ENCODE measurements at places on chromosomes 2 and 18.

DNA sequence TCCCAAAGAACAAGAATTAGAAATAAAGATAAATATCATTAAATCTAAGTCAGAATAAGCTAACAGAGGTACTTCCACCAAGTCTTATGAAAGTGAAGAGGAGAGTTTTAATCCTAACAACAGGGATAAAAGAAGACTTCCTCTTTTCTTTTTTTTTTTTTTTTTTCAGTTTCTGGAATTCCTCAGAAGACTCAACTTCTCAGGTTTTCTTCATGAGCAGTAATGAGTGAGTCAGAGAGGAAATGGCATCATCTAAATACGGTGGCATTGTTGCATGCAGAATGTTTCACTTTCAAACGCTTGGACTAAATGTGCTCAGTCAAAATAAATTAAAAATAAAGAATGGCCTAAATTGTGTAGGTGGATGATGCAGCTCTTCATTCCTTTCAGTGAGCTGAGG, 45.6 kb upstream of the ARHGAP15 start:
- no peak for DNase-seq

DNA sequence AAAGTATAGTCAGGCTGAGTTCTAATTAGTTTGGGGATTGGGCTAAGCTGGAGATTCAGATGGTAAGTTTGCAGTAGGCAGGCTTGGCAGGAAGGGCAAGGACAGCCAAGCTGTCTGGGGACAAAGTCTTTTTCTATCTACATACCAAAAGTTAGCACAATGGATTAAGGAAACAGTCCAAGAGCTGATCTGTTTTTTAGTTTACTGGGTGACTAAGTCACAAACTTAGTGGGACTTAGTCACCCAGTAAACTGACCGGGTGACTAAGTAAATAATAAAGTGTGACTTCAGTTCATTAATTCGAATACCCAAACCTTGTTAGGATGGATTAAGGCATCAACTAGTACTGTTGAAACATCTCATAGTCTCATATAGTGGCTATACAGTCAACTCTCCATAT, 1386.0 kb upstream of the CELF4 start:
- DNase-seq: no peak

DNA sequence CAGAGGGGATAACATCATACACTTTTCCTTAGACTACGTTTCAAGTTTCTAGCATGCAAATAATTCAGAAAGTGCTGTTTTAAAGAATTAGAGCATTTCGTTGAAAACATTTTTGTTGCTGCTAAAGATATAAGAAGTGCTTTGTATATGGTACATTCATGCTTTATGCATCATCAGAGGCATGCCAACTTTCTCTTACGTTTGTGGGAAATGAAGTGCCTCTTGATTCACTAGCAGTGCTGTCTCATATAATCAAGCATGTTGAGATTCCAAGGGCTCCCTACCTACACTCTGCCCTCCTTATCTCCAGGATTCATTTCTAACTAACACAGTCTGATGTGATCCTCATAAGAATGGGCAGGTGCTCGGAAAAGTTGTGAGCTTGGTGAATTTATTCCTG, 748.6 kb upstream of the DDX18 start:
- no peak for DNase-seq

DNA sequence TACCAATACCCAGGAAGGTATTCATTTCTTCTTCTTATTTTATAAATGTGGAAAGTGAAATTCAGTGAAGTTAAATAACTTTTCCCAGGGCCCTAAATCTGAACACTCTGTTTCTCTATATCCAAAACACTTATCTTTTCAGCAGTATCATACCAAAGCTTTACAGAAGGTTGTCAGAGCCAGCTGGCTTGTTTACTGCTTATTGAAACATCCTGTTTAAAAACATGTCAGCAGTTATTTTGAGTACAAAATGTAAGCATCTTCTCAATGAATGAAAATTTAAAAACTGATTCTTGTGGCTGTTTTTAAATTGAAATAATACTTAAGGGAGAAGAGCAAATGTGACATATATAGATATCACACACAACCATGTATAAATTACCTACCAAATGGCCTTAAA, 11.3 kb upstream of the CDH19 start:
- DNase-seq: no peak

GRCh38 chr2:156465573-156465972, 29.4 kb downstream of the GPD2 start:
- DNase-seq: no peak

DNA sequence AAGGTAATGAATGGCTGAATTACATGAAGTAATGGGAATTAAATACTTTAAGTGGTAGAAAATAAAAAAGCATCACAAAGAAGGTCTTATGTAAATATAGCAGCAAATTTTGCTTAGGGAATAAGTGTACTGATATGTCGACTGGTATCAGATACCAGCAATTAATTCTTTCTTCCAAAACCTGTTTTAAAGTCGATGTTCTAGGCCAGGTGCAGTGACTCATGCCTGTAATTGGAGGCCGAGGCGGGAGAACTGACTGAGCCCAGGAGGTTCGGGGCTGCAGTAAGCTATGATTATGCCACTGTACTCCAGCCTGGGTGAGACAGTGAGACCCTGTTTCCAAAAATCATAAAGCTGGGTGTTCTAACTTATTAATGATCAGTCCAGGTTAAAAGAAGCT, 30.3 kb downstream of the SP3 start:
- DNase-seq: no peak

GRCh38 chr2:121175326-121175725, 109.7 kb downstream of the TFCP2L1 start:
- DNase-seq: no peak

- DNase-seq: no peak
Observed at GRCh38 chr2:236717729-236718128, 148.1 kb downstream of the ACKR3 start.

- no peak for DNase-seq
Observed at GRCh38 chr2:28469947-28470535, 25.8 kb upstream of the PLB1 start.

DNA sequence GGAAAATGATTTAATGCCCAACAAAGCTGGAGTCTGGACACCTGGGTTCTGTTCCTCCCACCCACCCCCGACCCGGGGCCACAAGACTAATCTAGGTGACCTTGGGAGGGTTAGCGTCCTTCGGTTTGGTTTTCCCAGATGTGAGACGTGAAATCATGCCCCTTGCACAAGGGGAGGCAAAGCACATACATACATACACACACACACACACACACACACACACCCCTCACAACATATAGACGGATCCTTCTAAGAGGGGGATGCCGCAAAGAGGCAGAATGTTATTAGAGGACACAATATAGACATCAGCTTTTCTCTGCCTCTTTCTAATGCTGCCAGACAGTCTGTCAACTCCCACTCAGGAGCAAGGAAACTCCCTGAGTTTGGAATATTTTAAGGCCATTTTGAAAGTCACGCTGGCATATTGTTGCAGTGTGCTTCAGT, 616 bp upstream of the RBMS1 start:
- DNase-seq: no peak

DNA sequence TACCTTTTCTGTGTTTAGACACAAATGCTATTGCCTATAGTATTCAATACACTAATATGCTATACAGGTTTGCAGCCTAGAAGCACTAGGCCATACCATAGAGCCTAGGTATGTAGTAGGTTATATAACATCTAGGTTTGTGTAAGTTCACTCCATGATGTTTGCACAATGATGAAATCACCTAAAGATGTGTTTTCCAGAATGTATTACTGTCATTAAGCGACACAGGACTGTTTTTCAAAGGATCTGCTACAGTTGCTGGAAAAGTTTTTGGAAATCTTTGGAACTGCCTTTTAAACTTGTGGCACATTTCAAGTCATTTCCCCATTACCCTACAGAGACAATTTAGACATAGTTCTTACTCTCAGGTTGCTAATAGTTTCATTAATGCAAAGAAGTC, 9.3 kb downstream of the PSMD1 start:
- DNase-seq: no peak

GRCh38 chr2:189348369-189348768, 92.9 kb upstream of the WDR75 start:
- no peak for DNase-seq

GRCh38 chr2:234304950-234305349, 191.9 kb downstream of the ARL4C start:
- no peak for DNase-seq

DNA sequence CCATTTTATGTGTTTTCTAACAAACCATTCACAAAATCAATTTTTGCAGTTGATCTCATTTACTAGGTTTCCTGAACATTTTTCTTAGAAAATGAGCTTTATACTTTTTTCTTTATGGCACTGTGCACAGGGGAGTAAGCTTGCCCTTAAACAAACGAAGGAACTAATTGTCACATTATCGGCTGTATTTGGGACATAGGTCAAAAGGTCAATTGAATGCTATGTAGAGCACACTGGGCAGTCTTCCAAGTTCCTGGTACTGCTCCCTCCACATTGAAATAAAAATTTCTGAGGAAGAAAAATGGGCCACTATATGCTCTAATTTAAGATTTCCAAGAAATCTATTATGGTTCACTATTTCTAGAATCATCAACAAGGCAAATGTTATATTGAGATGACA, 93.6 kb upstream of the TMEFF2 start:
- no peak for DNase-seq

DNA sequence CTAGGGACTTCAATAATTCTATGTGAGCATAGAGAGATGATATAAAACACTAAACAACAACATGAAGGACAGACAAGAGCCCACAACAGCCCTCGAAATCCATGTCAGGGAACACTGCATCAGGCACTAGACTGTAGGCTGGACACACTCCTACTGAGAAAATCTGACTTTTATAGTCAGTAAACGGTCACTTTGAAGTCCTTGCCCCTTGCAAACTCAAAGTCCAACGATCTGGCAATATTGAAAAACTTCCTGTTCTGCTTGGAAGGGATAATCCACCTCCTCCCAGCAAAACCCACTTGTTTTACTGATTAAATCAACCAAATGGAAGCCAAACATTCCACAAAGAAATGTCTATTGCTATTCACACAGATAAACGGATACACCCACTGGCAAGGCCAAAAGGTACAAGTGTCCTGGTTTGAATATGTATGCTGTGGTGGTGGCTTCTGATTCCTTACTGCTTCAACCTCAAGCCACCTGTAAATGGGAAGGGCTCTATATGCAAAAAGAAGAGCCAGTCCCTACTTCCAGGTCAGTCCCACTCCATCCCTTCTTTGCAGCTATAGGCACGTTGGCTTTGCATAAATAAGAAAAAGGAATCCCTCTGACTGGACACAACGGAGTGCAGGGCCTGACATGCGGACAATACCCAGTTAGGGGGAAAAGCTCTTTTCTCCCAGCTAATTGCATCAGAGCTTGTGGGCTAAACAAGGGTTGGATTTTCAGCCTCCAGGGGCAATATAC, 56.6 kb downstream of the STK39 start:
- no peak for DNase-seq

DNA sequence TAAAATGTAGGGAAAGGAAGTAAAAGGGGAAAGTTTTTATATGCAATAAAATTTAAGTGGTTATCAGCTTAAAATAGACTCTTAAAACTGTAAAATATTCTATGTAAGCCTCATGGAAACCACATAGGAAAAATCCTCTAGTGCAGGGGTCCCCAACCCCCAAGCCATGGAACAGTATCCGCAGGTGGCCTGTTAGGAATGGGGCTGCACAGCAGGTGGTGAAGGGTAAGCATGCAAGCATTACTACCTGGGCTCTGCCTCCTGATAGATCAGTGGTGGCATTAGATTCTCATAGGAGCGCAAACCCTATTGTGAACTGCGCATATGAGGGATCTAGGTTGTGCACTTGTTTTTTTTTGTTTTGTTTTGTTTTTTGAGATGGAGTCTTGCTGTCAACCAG, 1409.3 kb upstream of the CDH2 start:
- no peak for DNase-seq

- no peak for DNase-seq
Observed at GRCh38 chr2:176445956-176446355, 176.7 kb downstream of the MTX2 start.

GRCh38 chr2:28613186-28613585, 117.3 kb downstream of the PLB1 start:
- no peak for DNase-seq

DNA sequence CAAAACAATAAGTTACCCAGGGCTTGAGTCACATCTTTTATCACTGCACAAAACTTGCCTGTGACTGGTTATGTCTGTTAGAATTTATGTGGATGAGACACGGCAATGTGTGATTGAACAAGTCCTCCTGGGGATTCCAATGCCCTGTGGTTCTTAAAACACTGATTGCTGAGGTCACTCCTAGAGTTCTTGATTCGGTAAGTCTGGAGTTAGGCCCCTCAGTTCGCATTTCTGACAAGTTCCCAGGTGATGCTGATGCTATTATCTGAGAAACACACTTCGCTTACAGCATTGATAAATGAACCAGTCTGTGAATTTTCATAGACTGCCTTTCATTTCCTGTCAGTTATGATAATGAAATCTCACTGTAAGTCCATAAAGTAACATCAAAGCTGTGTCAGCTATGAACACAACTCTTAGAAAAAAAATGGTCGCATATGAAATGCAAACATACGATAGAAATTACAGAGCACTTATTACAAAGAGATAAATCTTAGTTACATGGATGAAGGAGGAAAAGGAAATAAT, 214.0 kb downstream of the DLGAP1 start:
- DNase-seq: no peak

DNA sequence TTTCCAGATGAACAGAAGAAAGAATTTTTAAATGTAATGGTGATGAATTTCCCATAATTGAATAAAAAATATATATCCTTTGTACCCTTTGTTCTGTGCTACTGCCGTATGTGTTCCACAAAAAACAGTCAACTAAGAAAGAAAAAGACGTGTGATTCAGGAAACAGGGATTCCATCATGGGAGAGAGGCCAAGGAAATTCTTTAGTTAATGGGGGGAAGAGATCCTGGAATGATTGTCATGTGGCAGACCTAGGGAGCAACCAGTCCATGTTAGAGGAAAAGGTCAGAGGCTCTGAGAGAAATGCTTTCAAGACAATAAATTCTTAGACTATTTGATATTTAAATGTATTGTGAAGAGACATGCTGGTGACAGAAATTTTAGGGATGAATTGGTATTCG, 76.6 kb downstream of the CPO start:
- no peak for DNase-seq

DNA sequence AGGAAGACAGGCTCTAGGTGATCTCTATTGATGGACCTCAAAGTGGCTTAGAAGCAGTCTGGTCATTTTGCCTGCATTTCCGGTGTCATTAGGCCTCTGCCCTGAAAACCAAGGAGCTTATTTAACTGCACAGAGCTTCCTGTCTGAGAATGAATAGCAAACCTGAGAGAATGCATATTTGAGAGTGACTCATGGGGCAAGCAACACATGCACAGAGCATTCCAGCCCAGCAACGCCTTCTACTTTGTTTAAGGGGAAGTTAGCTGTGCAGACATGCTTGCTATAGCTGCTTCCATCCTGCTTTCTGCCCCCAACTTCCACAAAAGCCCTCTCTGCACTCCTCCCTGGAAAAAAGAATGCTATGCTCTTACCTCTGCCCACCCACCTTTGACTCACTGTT, 232.8 kb downstream of the GRB14 start:
- no peak for DNase-seq

DNA sequence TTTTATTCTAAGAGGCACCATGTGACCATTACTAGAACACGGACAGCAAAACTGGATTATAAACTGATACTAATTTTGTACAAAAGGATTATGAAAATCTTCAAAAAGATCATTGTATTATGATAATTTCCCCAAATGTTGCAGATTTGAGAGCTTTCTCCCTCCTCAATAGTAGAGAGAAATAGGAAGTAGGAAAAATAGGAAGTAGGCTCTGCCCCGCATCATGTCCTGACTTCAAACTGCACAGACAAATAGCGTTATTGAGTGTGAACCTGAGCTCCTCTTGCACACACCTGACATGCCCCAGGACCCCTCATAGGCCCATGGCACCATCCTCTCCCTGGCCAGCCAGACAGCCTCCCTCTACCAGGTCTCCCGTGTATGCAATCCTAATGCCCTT, 25.4 kb downstream of the CHRNA1 start:
- DNase-seq: no peak
